ENCODE measurements at places on chromosomes 13 and 19. TPM values are rescaled to one million over a fixed set of nuclear protein-coding genes. Genes with fewer than 3 reads are reported as not detected.

DNA sequence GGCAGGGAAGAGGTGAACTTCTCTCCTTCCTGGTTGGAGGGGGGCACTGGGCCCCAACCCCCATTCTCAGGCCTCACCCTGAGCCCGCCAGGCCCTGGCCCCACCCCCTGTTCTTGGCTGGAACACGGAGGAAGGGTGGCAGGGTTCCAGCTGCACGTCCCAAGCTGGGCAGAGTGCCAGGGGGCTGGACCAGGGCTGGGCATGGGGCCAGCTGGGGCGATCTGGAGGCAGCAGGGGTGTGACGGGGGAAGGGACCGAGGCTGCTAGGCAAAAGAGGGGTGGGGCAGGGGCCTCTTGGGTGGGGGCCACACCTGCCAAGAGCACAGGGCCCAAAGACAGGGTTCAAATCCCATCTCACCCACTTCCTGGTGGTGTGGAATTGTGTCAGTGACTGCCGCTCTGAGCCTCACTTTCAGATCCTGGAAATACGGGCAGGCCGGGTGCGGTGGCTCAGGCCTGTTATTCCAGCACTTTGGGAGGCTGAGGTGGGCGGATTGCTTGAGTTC is 2.2 kb downstream of the HIF3A start:
- H3K36me3 ChIP-seq, result no peaks in the 10 kb centered on the region
- H3K27ac ChIP-seq, result no peak overlapping the region

NCAN gene
- not detected for total RNA-seq

DNA sequence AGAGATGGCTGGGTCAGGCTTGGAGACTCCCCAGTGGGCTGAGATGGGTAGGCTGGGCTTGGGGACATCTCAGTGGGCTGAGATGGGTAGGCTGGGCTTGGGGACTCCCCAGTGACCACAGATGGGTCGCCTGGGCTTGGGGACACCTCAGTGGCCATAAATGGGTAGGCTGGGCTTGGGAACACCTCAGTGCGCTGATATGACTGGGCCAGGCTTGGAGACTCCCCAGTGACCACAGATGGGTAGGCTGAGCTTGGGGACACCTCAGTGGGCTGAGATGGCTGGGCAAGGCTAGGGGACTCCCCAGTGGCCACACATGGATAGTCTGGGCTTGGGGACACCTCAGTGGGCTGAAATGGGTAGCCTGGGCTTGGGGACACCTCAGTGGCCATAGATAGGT is 12.8 kb downstream of the IQCN start:
- H3K4me1 ChIP-seq, result peaks cover 5% of the 10 kb centered on the region
- H3K27me3 ChIP-seq, result no peaks in the 10 kb centered on the region
- no peak for DNase-seq

DNA sequence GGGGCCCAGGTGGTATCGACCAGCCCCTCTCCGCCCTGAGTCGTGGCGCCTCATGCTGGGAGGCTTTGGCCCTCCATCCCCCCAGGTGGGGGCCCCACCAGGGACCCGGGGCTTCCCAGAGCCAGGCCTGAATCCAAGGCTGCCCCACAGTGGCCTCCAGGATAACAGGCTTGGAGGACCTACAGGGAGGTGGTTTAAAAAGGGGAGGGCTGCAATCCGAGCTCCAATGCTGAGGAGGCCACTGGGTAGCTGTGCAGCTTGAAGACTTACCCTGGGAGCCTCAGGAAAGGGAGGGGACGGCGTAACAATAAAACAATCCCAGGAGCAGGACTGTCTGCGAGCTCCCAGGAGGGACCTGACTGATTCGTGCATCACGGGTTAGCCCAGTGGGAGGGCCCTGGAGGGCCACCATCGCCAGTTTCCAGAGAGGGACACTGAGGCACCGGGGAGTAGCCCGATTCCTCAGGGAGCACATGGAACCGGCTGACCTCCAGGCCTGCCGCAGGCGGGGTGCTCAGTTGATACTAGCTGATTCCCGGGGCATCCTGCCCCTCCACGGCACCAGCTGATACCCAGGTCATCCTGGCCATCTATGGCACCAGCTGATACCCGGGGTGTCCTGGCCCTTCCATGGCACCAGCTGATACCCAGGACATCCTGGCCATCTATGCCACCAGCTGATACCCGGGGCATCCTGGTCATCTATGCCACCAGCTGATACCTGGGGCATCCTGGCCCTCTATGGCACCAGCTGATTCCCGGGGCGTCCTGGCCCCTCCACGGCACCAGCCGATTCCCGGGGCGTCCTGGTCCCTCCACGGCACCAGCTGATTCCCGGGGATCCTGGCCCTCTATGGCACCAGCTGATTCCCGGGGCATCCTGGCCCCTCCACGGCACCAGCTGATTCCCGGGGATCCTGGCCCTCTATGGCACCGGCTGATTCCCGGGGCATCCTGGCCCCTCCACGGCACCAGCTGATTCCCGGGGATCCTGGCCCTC is 3.7 kb upstream of the C2CD4C start:
- H3K4me3 ChIP-seq, result no peak overlapping the region
- peaks cover 7% of the 10 kb centered on the region for H3K27me3 ChIP-seq
- peaks cover 6% of the 10 kb centered on the region for H3K4me1 ChIP-seq
- no peak for DNase-seq
- H3K36me3 ChIP-seq, result no peaks in the 10 kb centered on the region

FREM2 gene
- total RNA-seq, result not detected

DNA sequence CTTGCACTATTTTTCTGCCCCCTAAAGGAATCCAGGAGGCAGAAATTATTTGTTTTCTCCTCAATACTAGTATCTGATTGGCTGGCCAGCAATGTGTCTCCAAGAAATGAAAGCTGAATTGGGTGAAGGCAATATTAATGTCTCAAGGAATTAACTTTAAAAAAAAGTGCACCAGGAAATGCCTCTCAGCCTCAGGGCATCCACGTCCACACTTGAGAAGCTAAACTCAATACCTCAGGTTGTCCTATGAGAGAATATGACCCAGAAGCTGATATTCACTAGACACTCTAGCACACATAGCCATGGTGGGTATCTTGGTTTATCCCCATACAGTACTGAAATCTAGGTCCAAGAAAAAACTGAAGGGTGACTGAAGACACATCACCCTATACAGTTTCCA is 2.1 kb downstream of the ZNF91 start:
- DNase-seq, result no peak
- no peaks in the 10 kb centered on the region for H3K27me3 ChIP-seq
- H3K4me3 ChIP-seq, result peak overlapping the region; percentile 96
- peaks cover 14% of the 10 kb centered on the region for H3K4me1 ChIP-seq
- peaks cover 67% of the 10 kb centered on the region for H3K36me3 ChIP-seq

MISP3 gene
- 3.2 TPM for total RNA-seq

FCHO1 gene
- total RNA-seq, result 76.7 TPM

Measured in activated CD4-positive, alpha-beta memory T cell treated with anti-CD3 and anti-CD28 coated beads, Interleukin-2, amount 10 ng/mL, durations not matched to agents 7 days and 5 days (primary cell).